NCI-H146 (cell line): ENCODE measurements at places on chromosomes 13 and 19.
A peak's percentile ranks its signal among the peaks of the same experiment; 100 is the strongest.

DNA sequence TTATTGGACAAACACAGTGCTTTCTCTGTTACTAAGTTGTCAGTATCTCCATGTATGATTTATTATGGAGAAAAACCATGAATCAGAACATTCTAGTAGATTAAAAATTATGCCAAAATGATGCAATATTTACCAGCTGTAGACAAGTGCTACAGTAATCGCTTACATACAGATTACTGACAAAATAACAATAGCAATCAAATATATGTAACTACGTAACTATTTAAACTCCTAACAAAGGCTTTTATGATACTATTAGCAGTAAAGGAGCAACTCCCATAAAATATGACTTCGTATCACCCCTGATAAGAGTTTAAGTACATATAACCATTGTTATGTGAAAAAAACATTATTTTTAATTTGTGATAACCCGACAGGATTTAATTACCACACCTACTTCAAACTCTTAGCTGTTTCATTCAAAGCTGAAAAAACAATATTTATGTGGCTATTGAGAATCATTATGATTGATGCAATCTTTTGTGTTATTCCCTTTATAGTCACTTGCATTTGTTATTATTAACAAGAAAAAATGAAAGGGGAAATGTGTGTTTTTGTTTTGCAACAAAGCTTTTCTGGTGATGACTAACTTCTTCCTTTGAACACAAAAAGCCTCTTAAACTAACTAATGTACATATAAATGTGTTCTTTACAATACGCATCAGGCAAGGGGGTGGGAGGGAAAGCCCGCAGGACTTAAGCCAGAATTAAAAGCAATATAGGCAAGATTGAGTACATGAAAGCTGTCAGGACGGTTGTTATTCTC is 147.4 kb downstream of the ABCC4 start:
- DNase-seq: peak; percentile 58

DNA sequence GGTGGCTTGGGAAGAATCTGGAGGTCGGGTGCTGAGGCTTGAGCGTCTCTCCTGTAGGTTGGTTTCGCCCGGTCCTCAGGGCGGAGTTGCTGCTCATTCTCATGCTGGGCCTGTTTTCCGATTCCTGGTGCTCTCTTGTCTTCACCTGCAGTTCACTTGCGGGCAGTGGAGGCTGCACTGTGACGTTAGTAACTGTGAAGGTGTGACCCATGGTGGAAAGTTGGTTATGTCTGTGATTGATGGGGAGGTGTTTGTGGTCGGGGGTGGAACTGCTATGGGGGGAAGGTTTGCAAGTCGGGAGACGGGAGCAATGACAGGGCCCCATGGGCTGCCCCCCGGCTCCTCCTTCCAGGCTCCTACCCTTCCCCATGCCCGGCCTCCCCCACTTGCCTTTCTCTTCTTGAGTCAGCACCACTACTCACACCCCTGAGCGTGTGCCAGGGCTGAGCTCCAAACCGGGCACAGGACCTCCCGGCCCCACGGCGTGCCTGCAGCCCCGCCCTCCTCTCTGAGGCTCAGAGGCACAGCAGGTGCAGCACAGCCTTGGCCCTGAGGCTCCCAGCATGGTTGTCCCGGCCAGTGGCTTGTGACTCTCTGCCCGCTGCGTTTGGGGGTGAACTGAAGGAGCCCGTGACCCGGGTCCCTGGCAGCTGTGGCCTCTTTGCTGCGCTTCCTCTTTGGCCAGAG is 79.1 kb downstream of the ATP11A start:
- DNase-seq: no peak

- DNase-seq: peak; percentile 67
Measured at GRCh38 chr19:10501971-10502523, 1.1 kb downstream of the KEAP1 start.

DNA sequence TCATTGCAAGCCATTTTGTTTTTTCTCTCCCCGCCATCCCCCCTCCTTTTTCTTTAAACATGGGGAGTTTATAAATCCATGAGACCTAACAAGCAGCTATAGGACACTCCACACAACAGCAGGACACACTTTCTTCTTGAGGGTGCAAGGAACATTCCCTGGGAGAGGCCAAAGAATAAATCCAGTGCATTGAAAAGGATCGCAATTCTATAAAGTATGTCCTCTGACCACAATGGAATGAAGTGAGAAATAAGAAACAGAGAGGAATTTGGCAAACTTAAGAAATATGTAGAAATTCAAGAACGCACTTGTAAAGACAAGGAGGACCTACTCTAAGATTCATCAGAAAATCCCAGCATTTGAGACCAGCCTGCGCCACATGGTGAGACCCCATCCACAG is 11.9 kb downstream of the KLF2 start:
- DNase-seq: no peak

- DNase-seq: no peak
Measured at GRCh38 chr13:48600374-48601364, 53.1 kb upstream of the CYSLTR2 start.

DNA sequence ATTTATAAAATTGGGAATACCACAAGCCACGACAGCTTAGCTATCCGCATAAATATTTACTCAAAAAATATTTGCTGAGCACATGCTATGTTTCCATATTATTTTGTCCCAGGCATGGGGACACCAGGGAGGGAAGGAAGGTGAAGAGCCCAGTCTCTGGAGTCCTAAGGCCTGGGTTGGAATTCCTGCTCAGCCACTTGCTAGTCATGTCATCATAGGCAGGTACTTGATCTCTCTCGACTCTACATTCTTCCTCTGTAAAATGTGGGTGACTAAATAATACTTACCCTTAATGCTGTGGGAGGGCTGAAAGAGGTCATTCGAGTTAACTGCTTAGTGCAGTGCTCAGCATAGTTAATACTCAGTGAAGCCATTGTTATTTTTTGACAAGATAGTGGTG is 4.3 kb upstream of the RNASEH2B start:
- no peak for DNase-seq

- no peak for DNase-seq
Measured at GRCh38 chr13:32093006-32093405, 61.4 kb downstream of the FRY start.

DNA sequence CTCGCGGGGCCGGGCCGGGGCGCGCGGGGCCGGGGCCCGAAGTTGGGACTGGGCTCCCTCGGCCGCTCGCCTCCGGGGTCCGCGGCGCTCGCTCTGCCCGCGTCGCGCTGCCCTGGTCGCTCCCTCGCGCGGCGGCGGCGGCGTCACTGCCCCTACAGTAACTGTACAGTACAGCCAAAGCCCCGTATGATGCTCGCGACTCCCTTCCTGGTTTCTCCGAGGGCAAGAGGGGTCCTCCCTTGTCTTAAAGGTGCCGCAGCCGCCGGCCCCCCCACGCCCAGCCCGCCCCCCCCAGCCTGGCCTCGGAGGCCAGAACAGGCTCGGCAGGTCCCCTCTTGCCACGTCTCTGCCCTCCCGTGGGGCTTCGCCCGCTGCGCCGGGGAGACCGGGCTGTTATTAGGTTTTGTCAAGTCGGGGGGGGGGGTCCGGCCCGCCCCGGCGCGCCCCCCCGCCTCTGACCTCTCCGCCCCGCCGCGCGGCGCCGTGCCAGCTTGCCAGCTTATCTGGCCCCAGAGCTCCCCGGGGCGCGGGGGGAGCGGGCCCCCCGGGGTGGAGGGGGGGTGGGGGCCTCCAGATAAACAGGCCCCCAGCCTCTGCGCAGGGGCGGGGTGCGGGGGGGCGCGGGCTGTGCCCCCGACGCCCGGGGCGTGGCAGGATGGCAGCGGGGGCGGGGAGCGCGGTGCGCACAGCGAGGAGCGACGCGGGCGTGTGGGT is at the start of gene ZBTB7A:
Gene ZBTB7A (minus strand): TSS at position 218 of the 714 bp plus-strand sequence. CDS start 11,667 bp downstream, outside the sequence.
- peak; percentile 74 for DNase-seq

DNA sequence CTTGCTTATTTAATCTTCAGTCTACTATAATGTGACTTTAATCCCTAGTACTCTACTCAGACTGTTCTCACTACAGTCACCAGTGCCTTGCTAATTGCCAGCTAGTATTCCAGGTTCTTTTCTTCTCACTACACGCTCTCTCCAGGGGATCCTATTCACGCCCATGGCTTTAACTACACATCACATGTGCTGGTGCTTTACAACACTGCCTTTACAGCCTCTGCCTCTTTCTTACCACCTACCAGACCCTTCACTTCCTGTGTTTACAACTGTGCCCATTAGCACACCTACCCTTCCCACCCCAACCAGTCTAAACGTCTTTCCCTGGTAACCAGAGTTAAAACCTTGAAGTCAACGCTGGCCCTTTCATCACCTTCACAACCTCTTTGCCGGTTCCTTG is 249.5 kb downstream of the DNAJC15 start:
- peak; percentile 88 for DNase-seq

GRCh38 chr13:79295906-79296706 is 109.9 kb downstream of the RBM26 start:
- no peak for DNase-seq

- no peak for DNase-seq
Measured at GRCh38 chr13:20024702-20025101, 66.2 kb downstream of the ZMYM2 start.

DNA sequence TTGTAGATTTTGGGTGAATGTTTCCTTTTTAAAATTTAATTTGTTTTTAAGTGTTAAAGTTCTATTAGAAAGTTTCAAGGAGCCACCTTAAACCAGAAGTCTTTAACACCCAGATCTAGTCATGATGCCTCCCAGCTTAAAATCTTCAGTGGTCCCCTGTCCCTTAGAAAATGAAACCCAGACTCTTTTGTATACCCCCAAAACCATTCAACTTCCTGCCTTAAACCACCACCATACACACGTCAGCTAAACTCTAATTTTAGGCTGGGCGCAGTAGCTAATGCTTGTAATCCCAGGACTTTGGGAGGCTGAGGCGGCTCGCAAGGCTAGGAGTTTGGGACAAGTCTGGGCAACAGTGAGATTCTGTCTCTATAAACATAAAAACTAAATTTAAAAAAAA is 37.9 kb downstream of the N4BP2L1 start:
- no peak for DNase-seq

- peak; percentile 1 for DNase-seq
Measured at GRCh38 chr13:72952529-72953141, 106.2 kb upstream of the KLF5 start.

DNA sequence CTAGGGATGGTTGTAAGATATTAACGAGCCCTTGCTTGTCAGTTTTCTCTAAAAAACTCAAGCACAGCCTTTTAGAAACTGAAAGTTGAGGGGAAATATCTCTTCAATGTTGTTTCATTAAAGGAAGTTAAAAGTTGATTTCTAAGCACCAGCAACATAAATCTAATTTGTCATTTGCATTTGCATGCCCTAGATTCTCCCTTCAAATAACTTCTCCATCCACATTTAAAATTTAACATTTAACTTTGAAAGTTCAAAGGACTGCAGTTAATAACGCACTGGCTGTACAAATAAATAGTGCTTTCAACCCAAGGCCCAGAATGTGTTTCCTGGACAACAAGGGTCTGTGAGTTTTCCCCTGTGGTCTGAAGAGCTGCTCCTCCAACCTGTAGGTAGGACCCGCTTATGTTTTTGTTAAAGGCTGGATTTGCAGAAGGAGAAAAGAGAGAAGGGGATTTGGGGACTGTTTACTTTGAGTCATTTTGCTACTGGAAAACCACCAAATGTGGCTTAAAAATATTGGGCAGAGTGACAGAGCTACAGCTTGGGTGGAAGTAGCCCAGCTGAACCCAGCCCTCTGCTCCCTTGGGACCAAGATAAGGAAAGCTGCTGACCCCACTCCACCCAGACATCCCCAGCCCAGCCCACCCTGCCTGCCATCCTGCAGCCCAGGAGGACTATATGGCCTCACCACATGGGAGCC is 39.8 kb downstream of the TNFRSF19 start:
- DNase-seq: no peak

DNA sequence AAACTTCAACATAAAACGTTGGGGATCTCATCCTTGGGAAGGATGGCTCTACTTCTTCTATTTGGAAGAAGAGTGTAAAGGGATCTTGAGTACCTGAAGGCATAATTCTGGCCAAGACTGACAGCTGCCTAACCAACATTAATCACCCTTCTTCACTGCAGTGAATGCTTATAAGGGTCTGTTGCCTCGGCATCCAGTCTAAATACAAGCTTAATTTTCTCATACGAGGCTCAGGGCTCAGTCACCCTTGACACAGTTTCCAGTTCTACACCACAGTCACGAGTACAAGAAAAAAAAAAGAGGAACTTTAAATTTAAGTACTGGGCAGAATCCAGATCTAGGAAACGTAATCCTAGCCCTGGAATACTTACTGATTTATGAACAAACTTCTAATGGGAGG is 9.0 kb downstream of the FPR3 start:
- DNase-seq: no peak

DNA sequence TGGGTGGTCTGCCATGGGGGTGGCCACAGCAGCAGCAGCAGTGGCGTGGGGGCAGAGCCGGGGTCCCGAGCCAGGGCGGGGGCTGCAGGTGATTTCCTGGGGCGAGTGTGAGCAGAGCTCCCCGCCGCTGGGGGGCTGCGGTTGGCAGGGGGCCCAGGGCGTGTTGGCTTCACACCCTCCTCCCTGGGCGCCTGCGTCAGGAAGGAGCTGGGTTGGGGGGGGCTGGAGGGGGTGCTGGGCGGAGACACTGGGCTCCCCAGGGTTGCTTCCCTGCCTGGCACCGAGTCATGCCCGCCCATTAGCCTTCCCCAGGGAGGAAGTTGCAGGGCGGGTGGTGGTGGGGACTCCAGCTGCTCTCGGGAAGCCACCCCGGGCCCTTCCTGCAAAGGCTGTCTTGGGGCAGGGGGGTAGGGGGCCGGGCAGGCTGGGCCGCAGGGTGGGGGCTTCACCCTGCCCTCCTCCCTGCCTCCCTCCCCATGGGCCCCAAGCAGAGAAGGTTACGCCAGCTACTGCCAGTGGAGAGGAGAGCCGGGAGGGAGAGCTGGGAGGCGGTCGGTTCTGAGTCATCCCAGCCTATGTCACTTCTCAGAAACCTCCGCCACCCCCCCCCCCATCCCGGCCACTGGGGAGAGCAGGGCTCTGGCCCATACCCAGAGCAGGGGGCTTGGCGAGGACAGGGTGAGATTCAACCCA is 4.6 kb downstream of the MIDN start:
- DNase-seq: no peak

DNA sequence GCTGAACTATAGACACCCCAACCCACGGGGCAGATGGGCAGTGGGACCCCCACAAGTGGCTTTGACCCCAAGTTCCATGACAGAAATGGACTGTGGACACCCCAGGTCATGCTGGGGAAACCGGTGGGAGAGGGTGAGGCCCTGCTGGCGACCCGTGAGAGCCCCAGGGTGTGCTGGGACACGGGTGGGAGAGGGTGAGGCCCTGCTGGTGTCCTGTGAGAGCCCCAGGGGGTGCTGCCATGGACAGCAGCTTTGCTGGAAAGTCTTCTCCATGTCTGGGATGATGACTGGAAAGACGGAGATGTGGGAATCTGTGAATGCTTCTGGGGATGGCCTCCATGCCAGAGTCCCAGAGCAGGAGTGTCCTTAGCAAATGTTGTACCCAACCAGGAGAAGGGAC is 148.4 kb downstream of the URI1 start:
- no peak for DNase-seq

- no peak for DNase-seq
Measured at GRCh38 chr13:38777347-38778119, 90.7 kb downstream of the FREM2 start.

DNA sequence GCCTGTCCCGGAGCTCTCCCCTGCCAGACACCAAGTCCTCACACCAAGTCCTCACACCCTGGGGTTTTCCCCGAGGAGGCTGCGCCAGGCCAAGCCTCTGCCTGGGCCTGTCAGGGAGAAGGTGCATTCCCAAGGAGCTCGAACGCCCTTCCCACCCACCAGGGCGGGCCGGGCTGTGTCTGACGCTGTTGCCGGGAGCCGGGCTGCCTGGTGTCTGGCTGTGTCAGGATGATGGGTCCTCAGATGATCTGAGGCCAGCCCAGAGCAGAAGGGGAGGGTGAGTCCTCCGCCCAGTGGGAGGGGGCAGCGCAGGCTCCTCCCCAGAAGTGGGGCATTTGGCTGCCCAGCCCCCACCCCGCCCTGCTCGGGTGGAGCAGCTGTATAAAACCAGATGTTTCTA is 2.3 kb upstream of the HAS1 start:
- DNase-seq: no peak

- no peak for DNase-seq
Measured at GRCh38 chr13:113052971-113053370, 52.6 kb upstream of the F7 start.
